Renal cortex interstitium (tissue), 15 donors: ENCODE measurements at places on chromosomes 2 and 18.

GRCh38 chr2:11498543-11499034 lies 32.6 kb upstream of the E2F6 start:
- no peak for DNase-seq

DNA sequence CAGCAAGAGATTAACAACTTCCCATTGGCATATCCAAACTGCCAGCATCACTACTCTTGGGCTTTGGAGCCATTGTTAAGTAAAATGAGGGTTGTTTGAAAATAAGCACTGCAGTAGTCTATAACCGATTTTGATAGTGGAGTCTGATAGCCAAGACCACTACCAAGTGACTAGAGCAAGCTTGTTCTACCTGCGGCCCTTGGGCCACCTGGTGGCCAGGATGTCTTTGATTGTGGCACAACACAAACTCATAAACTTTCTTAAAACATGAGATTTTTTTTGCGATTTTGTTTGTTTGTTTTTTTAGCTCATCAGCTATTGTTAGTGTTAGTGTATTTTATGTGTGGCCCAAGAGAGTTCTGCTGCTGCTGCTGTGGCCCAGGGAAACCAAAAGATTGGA lies 11.0 kb downstream of the UBE2E3 start:
- DNase-seq = no peak

GRCh38 chr2:101771910-101772321 lies 74.4 kb downstream of the MAP4K4 start:
- no peak for DNase-seq

DNA sequence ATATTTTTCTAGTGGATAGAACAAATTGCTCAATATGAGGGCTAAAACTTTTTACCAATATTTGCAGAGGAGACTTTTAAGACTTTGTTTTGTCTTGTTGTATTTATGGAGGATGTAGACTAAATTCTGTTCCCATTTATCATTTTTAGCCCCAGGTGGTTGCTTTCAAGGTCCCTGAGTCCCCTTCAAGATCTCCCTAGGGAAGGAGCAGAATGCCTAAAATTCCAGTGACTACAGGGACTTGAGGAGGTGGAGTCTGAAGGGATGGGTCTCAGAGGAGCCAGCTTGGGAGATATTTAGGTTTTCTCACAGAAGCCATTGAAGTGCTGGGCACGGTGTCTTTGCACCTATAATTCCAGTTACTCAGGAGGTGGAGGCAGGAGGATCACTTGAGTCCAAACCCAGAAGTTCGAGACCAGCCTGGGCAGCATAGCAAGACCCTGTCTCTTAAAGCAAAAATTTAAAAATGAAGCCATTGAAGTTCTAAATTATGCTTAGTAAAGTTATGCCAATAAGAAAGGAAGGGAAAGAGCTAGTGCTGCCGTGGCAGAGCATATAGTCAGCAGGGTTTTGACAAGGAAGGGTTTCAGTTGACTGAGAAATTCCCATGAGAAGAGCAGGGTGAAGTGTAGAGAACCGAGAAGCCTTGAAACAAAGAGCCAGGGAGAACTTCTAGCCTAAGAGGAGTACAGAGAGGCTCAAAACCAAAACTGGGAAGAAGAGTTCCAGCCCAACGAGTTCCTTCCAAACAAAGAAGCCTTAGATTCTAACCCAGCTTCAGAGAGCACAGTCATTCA lies 43.4 kb downstream of the COMMD1 start:
- no peak for DNase-seq

GRCh38 chr2:71560638-71561011 lies 107.3 kb downstream of the DYSF start:
- DNase-seq = no peak

DNA sequence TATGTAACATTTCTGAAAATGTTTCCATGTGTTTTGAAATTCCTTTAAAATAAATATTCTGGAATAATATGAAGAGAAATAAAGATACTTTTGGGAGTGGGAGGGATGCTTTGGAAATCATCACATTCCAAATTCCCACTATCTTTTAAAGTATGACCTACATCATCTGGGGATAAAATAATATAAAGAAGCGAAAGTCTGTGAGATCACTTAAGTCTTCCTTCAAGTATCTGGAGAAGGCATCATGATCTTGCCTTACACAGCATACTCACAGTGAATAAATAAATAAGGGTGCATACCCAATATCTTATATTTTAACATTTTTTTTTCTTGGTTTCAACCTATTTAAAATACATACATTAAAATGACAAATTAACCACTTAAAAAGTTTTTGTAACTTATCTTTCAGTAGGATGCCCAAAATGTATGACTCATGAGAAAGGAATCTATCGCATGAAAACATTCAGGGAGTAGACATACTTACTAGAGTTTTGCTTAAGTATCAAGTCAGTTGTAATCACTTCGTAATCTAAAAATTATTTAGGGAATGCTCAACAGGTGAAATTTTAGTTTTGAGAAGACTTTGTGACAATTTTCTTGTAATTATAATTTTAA lies 248.3 kb upstream of the COL3A1 start:
- DNase-seq = no peak

GRCh38 chr2:85215448-85216401 lies 82.5 kb downstream of the TCF7L1 start:
- DNase-seq = peak; percentile 67

DNA sequence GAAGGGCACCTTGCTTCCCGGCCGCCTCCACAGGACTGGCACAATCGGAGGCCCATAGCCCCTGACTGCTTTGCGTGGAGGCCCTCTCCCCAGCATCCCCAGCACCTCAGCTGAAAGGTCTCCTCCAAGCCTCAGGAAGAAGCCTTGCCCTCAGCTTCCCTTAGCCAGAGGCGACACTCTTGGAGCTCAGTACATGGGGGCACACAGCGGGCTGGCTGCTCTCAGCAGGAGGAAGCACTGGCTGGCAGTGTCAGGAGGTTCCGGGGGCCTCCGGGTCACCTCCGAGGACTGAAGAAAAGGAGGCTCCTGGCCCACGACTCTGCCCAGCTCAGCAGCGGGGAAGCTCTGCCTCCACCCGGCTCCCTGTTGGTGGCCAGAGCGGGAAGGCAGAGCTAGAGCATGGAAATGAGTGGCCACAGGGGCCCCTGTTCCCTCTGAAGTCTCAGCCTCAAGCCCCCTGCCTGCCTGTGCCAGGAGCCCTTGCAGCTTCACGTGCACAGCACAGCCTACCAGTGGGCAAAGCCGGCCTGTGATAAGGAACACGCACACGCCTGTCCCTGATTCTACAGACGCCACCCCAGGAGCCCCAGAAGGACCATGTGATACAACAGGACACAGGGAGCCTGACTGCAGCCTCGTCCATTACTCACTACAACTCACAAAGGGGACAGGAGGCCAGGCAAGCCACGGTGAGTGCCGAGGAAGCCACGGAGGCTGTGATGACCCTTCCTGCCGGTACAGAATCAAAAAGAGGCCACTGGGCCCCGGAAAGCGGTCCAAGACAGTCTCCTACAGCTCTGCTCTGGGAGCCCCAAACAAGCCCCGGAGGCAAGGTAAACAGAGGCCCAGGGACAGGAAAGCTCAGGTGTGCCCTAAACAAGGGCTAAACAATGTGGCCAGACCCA lies 15.5 kb downstream of the HDAC4 start:
- DNase-seq = no peak

GRCh38 chr2:43010438-43011157 lies 215.8 kb downstream of the ZFP36L2 start:
- no peak for DNase-seq

- DNase-seq = no peak
These were observed 23.9 kb downstream of the PECR start for GRCh38 chr2:216057688-216058193.

GRCh38 chr18:4060427-4061281 lies 394.5 kb downstream of the DLGAP1 start:
- no peak for DNase-seq

- no peak for DNase-seq
These were observed 5.2 kb upstream of the ARMC9 start for GRCh38 chr2:231193216-231193615.

- no peak for DNase-seq
These were observed 178.3 kb upstream of the SERPINE2 start for GRCh38 chr2:224217233-224217961.

DNA sequence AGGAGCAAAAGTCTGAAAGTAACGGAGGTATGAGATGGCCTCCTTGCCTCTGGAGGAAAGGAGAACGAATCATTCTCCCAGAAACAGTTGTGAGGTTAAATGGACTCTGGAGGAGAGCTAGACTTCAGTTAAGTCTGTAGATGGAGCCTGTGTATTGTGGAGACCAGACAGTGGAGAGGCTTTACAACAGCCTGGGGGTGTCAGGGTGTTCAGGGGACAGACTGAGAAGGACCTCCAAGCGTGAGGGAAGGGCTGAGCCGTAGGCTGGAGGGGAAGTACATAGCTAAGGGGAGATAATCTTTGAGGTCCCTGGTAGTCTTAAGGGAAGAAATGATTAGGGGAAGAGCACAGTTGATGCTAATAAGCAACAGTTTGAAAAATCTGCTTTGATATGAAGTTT lies 76.6 kb downstream of the GALNT1 start:
- DNase-seq = no peak

GRCh38 chr2:156333274-156333950 lies 891 bp upstream of the NR4A2 start:
- DNase-seq = no peak

DNA sequence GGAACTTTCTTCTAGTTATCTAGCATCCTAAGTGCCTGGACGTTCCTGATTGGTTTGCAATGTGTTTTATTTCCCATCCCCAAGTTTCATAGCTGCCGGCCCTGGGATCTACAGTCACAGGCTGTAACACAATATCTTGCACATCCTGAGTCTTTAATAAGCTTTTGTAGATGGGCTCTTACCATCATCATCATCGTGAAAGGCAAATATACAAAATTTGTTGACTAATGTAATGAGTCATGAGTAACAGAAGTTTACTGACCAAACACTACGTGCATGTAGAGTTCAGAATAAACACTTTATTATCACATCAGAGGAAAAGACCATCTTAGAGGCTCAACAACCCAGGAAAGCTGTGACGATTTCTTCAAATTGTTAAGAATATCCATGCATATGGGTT lies 8.1 kb upstream of the TYMS start:
- DNase-seq = no peak

DNA sequence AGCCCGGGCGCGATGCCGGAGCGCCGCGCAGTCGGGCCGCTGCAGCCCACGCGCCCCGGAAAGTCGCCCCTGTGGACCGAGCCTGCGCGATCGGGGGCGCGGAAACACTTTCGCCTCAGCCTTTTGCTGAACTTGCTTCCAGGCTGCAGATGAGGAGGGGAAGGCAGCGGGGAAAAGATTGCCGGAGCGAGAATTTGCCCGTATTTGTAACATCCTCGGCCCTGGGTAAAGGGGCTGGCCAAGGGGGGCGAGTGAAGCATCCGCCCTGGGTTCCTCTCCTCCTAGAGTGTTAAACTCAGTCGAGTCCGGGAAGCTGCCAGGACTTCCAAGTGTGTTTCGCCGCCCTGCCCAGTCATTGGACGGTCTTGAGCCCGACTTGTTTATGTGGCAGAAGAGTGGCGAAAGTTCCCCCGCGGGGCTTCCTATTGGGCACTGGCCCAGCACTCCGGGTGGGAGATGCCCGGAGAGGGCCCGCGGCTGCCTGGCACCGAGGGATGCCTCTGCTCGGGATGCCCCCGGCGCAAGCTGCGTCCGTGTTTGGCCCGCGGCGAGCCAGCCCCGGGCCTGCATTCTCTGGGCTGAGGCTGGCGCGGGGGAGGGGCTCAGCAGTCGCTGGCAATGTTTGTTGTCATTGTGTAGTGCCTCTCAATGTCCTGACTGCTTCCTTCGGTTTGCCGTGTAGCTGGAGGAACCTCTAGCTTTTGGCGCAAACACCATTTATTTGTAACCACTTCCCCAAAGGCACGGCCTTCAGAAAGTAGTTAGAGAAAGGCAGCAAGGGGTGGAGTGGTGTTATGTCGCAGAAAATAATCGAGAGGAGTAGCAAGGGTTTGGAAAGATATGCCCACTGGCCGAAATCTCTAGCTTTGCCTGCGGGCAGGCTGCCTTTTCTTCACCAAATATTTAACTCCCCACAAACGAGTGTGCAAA lies 1.1 kb downstream of the CYBRD1 start:
- peak; percentile 46 for DNase-seq

GRCh38 chr2:148252646-148253045 lies 231.8 kb downstream of the MBD5 start:
- DNase-seq = no peak

- no peak for DNase-seq
These were observed 115.3 kb downstream of the LOXHD1 start for GRCh38 chr18:46541626-46542189.
